Fibroblast of lung (primary cell): ENCODE measurements at places on chromosomes 7 and 10. TPM values are rescaled to one million over a fixed set of nuclear protein-coding genes. Genes with fewer than 3 reads are reported as not detected.

Gene NPY4R2
- not detected in 2 replicates for total RNA-seq

- no peak for DNase-seq
These were observed 87.4 kb downstream of the BICC1 start for GRCh38 chr10:58599927-58600553.

GRCh38 chr7:138948403-138948802 lies 32.8 kb downstream of the KIAA1549 start:
- no peak for DNase-seq

- peak; percentile 92 for DNase-seq
These were observed 21.7 kb upstream of the PFKP start for GRCh38 chr10:3045471-3046209.

Gene IFIT3
- 23.6 and 33.5 TPM in 2 replicates for total RNA-seq

- DNase-seq: peak; percentile 14
These were observed 156.2 kb upstream of the LYZL1 start for GRCh38 chr10:29132551-29133111.

Gene ASB10
- total RNA-seq: not detected in 2 replicates

Gene CCDC146
- 2.8 and 3.6 TPM in 2 replicates for total RNA-seq

DNA sequence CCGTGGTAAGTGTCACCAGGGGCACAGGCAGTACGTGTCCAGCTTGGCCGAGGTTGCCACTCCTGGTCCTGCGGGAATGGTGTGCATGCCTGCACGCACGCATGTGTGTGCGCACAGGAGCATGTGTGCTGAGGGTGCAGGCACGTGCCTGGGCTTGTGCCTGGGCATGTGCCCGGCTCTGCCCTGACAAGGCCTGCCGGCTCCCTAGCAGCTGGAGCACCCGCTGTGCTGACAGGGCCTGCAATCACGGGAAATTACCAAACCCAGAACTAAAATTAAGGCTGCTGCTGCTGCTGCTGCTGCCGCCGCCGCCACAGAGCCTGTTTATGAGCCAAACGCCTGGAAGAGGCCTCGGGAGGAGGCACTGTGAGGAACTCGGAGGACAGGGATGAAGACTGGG lies 28.7 kb downstream of the GHRHR start:
- no peak for DNase-seq
